ENCODE measurements at places on chromosomes 3 and 15.

DNA sequence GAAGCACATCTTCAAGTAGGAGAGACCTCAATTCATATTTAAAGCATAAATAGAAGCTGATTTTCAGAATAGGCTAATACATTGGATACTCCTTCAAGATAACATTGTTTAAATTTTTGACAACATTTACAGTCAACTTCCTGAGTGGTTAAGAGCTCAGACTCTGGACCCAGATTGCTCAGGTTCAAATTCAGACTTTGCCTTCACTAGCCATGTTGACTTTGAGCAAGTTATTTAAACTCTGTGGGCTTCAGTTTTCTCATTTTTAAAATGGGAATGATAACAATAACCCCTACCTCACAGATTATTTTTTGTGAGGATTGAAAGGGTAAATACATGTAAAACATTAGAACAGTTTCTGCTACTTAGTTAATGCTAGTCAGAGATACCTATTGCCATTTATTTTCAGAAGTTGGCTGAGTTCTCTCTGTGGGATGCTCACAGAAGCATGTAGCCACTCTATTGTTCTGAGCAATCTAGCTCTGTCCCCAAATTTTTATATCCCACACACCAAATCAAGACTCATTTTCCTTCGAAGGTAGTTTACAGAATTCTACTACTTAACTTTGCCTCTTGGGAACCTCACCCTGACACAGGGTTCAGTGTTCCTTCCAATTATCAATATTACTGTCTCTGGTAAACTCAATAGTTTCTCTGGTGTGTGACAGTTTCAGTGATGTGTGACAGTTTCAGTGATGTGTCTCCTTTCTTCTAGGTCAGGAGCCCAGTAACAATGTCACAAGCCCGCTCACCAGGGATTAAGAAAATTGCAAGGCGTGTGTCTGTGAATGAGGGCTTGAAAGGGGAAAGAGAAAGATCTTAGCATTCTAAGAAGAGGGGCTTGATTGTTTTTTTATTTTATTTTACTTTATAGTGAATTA is 79.4 kb upstream of the OSTN start:
- no peak for DNase-seq

- no peak for DNase-seq
These were observed 168.6 kb downstream of the SHQ1 start for GRCh38 chr3:72679540-72680198.

GRCh38 chr3:56998076-56998529 is 62.4 kb upstream of the SPATA12 start:
- no peak for DNase-seq

DNA sequence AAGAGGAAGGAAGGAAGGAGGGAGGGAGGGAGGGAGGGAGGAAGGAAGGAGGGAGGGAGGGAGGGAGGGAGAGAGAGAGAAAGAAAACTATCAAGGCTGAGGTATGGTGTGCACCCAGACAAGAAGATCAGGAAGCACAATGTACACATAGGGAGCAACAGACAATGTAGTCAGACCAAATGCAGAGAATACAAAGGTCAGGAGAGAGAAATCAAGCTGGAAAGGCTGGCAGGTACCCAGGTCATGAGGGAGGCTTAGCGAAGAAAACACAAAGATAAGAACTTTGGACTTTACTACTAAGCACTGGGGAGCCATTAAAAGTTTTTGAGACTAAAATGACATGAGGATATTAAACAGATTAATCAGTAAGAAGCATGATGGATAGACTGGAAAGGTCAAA is 176.0 kb upstream of the TMCO5A start:
- DNase-seq: no peak

- DNase-seq: no peak
These were observed 14.2 kb upstream of the CLEC3B start for GRCh38 chr3:45011756-45012508.

DNA sequence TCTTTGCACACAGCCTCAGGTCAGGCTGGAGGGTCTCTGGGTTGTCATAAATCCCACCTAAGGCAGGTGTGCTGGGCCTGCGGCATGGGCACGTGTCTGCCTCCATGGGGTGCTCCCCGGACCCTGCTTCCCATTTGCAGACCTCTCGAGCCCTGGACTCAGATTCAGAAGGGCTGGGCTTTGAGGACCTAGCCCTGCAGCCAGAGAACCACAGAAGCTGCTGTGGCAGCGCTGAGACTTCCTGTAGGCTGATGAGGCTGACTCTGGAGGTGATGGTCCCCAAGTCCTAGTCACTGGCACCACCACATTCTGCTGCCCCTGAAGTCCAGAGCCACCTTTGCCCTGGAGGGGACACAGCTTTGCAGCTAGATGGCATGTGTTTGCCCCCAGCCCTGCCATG is 156.4 kb downstream of the LRRC28 start:
- no peak for DNase-seq

- DNase-seq: no peak
These were observed 779 bp downstream of the GRIP2 start for GRCh38 chr3:14539384-14539741.

DNA sequence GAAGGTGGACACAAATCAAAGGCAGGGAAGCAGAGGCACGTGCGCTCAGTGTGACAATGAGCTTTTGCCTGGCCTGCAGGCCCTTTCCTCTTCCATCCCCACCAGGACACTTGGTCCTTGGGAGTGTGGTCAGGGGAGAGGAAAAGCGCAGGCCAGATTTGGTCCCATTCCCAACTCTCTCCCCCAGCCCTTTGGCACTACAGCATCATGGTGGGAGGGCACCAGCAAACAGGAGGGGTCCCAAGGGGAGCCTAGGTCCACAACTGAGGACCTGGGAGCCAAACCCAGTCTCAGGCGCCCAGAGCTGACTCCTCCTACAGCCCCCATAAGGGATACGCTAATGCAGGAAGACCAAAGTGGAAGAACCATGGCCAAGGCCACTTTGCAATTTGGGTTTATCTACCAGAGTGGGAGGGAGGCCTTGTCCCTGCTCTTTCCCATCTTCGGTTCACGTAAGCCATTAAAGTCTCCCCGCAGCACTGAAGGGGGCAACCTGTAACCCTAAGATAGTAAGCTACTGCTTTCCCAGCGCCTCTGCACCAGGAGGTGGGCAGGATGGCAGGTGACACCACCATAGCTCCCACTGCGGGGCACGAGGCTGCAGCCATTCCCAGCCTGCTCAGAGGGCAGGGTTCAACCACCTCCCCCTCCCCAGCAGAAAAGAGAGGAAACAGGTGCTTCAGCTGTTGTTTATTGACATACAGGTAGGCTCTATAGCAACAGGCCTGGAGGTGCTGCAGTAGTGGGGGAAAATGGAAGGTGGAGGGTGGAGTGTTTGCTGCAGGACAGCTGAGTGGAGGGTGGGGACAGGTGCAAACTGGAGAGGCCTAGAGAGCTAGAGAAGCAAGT is 993 bp upstream of the GRAMD2A start:
- no peak for DNase-seq

DNA sequence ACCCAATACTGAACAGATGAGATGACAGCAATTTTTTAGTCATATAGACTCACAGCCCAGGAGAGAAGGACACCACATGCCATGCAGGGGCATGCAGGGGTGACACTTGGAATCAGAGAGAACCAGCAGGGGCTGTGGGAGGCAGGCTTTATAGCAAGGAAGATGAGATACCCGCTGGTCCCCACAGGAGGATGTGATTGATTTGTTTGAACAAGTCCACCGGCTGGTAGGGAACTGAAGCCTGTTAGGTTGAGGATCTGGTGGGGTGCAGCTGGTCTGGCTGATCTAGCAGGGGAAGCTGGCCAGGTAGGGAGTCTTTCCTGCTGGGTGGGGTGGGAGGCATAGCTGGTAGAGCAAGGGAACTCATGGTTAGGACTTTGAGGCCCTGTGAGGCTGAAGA is 18.0 kb upstream of the ACAN start:
- DNase-seq: no peak

DNA sequence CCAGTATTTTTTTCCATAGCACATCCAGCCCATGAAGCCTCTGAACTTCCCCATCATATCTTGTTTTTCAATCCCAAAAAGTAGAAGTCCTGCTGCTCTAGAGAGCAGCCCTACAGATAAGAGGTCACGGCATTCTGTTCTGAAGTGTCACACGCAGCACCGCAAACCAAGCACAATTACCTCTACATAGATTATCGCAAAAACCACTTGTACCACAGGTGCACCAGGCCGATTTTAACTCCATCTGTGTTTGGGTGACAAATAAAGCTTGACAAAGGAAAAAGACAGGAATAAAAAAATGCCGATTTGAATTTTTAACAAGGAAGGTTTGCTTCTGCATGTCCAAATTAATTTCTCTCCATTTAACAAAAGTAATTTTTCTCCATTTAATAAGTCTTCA is 113.7 kb downstream of the MYO5A start:
- DNase-seq: no peak

DNA sequence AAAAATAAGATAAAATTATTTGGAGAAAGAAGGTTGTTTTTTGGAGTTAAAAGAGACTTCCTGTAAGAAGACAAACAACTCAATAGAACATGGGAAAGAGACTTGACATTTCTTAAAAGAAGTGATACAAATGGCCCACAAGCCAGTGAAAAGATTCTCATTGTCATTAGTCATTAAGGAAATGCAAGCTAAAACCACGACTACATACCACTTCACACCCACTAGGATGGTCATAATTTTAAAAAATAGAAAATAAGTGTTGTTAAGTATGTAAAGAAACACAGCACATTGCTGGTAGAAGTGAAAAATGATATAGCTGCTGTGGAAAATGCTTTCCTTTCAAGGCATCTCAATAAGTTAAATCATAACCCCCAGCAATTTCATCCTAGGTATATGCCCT is 44.4 kb upstream of the GK5 start:
- no peak for DNase-seq

DNA sequence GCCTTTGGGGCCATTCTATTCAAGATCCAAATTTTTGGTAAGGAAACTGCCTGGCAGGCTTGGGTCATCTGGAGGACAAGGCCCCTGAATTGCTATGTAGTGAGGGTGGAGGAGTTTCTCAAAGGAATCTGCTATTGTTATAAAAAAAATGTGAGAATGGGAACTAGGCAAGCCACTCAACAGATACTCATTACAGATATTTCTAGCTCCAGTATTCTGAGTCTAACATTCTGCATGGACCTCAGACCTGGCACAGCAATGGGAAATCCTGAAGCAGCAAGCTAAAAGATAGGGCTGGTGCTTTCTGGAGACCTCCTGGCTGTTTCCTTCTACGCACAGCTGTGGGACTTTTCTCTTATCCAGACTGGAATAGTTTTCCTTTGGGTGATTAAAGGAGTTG is 430.7 kb upstream of the RBMS3 start:
- DNase-seq: no peak

DNA sequence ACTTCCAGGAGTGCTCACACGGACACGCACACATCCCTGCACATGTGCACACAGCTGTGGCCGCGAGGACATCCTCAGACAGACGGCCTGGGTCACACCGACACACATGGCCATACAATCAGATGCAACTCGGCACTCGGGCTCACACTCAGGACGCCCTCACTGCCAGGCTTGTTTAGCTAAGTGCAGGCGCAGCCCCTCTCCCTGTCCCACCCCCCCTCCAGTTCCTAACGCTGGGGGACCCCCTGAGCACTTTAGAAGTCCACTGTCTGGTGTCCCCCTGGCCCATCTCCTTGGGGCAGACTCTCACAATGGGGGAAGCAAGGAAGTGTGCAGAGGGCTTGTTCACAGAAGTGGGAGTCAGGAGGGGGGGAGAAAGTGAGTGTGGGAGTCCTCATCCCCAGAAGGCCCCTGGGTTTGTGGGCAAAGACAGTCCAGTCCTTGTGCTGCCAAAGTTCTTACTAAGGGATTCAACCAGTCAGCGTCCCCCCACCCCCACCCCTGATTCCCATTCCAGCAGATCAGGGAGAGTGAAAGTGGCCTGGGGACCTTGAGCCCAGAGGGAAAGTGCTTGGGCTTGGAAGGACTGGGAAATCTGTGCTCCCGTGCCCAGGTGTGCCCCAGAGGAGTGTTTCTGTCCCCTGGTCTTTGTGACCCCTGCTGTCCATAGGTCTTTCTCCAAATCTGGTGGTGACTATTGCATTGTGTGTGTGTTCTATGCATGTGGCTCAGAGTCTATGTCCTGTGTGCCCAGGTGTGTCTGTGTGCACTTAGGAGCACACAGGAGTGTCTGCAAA is 767 bp upstream of the GATA2 start:
- DNase-seq: no peak

DNA sequence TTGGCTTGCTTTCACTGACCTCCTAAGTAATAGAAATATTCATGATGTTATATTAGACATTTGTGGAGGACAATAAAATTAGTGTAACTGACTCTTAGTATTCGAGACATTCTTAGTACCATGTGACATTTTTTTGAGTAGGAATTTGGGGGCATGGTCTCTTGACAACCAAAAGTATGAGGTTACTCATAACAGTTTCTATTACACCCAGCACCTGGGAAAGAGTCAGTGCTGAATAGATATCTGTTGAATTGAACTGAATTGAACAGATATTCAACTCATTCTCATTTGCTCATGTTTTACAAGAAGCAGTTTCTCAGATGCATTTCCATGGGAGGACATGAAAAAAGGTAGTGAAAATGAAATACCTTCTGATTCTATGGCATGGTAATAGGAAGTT is 84.4 kb downstream of the CMSS1 start:
- no peak for DNase-seq

- no peak for DNase-seq
These were observed 36.7 kb downstream of the ABTB1 start for GRCh38 chr3:127709320-127710060.

- no peak for DNase-seq
These were observed 165.2 kb downstream of the GOLGA6L4 start for GRCh38 chr15:84400820-84401219.

- DNase-seq: no peak
These were observed 37.3 kb upstream of the POU1F1 start for GRCh38 chr3:87313641-87314040.

GRCh38 chr3:171783626-171784025 is 26.7 kb downstream of the PLD1 start:
- no peak for DNase-seq

GRCh38 chr3:122538956-122539490 is 24.3 kb upstream of the KPNA1 start:
- no peak for DNase-seq

- no peak for DNase-seq
These were observed 84.0 kb upstream of the HERC1 start for GRCh38 chr15:63917588-63918316.

- DNase-seq: no peak
These were observed 10.7 kb downstream of the CCDC32 start for GRCh38 chr15:40554161-40554525.

DNA sequence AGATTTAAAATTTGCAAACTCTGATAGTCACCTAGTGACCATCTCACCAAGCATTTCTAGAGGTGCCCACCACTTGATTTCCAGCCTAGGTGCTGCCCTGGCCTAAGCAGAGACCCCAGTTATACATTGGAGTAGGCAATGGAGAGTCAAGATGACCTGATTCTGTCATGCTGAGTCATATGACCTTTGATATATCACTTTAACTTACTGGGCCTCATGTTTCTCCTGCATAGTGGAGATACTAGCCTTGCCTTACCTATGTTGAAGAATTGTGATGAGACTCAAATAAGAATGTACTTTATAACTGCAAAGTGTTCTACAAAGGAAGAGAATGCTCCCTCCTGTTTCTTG is 75.5 kb upstream of the XCR1 start:
- no peak for DNase-seq

DNA sequence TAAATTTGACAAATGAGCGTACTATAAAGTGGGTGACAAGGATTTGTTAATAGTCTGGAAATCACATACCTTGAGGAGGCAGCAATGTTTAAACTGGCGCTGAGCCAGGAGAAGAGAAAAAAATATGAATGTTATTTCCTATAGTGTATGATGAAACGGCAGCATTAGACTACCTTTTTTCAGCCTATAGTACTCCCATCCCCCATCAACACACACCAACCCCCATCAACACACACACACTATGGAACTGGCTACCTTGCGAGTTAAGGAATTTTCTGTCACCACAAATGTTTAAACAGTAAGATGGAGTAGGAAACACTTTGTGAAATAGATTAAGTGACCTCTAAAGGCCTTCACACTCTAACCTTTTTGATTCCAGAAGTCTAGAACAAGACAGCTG is 46.8 kb upstream of the ZCWPW2 start:
- DNase-seq: no peak

All from activated T-cell treated with anti-CD3 and anti-CD28 coated beads, Interleukin-2, amount 50 U/mL, for 4 hours (primary cell).